ENCODE measurements at places on chromosomes 4 and X.

DNA sequence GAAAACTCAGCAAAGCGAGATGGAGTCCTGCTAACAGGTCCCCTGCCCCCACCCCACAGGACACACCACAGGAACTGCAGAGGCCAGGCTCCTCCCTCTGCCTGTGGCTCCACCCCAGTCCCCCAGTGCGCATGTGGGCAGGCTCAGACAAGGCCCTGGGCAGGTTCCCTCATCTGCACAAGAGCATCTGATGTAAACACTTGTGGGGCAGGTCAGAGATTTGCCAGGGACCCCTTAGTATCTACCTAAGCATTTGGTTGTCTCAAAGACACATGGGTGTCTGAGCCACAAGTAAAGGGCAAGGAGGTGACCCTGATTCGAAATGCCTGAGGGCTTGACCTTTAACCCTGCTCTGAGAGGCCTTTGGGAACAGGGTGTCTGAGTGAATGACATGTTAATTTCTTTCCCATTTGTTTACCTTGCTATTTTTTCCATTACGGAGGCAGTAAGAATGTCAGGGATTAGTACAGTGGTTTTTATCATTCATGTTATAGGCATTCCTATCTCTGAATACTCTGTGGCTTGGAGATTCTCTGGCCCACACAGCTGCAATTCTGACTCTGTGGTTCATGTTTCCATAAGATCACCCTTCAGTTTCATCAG, 85.3 kb downstream of the ZNF518B start:
- no peak for DNase-seq

DNA sequence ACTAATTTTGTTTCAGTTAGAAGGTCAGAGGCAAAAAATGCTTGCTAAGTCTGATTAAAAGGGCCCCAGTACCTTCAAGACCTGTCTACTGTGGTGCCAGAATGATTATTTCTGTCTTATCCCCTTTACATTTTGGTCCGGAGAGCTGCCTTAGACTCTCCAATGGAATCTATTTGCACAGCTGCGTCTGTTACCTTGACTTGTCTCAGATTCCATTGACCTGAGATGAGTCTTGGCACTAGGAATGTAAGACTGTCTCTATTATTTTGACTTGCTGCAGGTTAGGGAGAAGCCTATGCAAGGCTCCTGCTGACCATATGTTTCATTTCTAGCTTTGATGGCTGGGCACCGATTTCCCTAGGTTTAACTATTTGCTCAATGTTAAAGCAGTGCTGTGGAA, 457.6 kb downstream of the KCTD8 start:
- no peak for DNase-seq

- DNase-seq: no peak
These were observed 80.2 kb downstream of the ADGRA3 start for GRCh38 chr4:22435652-22436051.

DNA sequence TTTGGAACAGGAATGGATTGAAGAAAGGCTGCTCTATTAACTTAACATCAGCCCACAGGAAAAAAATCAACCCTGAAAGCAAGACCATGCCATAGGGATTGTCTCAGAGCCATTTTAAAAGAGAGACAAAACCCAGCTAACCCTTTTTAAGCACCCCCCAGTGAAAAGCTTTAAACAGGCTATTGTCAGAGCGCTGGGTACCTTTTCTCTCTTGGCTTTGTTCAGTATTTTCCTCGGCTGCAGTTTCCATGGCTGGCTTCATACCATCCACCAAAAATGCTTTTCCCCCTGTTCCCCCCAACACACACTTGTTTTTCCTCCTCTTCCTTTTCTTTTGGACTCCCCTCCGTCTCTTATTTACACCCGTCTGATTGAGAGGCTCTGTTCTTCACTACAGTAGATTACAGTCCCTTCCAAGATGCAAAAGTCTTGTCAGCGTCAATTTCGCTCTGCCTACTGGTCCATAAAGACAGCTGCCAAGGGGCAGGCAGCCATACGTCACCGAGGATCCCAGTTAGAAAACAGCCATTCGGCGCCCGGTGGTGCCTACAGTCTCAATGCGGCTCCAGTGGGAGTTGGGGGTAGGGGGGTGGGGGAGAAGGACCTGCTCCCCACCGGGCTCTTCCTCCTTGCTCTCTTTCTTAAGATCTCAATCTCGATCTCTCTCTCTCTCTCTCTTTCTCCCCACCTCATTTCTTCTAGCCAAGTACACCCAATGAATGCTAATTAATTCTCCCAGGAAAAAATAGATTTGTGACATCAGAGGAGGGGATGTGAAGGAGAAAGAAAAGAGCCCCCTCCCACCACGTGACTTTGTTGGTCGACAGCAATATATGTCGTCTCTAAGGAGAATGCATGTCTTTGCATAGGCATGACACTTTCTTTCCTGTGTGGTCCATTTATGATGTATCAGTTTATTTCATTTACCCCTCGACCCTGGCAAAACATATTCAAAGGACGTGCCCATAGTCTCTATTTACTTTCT, at the start of gene GPM6B:
Gene GPM6B, minus strand, starts transcription at position 451 of the 985 bp plus-strand sequence. Its CDS starts 189 bp downstream, at position 262.
- DNase-seq: no peak

DNA sequence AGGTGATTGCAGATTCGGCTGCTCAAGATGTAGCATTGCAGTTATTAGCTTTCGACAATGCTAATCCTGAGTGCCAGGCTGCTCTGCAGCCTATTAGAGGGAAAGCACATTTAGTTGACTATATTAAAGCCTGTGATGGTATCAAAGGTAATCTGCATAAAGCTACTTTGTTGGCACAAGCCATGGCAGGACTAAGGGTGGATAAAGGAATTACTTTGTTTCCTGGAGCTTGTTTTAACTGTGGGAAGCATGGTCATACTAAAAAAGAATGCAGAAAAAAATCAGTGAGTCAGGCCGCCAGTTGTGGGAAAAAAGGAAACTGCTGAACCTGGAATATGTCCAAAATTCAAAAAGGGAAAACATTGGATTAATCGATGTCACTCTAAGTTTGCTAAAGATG, 154.9 kb upstream of the TECRL start:
- no peak for DNase-seq

- no peak for DNase-seq
These were observed 242.7 kb upstream of the ETNPPL start for GRCh38 chr4:109005523-109005922.

- DNase-seq: no peak
These were observed 1451.9 kb downstream of the PCDH7 start for GRCh38 chr4:32172086-32172485.

DNA sequence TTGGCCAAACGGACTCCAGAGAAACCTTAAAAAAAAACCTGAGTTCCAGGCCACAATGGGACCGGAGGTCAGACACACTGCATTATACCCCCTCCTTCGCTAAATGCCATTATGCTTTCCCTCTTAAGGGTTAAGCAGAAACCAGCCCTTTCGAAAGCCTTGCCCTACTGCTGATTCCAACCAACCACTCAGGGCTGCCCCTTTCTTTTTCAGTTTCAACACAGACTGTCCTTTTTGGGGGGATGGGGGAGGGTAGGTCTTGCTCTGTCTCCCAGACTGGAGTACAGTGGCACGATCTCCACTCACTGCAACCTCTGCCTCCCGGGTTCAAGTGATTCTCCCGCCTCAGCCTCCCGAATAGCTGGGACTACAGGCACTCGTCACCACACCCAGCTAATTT, 49.5 kb upstream of the MAN2B2 start:
- no peak for DNase-seq

- no peak for DNase-seq
These were observed 2.1 kb downstream of the GEMIN8 start for GRCh38 chrX:14027511-14028019.

DNA sequence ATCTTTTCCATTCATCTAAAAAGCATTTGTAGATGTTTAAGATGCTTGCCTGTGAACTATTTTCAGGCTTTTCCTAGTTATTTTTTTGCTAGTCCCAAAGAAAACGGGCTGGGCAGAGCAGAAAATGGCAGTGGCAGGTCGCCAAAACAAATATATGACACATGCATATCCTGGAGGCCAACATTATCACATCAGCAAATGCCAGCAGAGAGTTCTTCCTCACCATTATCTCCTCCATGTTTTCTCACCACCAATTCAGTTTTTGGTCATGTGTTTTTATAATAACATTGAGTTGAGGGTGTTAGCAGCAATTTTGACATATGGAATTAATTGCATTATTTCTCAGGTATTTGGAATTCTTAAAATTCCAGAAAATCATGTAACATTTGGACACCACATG, 97.9 kb upstream of the EOLA2 start:
- no peak for DNase-seq

DNA sequence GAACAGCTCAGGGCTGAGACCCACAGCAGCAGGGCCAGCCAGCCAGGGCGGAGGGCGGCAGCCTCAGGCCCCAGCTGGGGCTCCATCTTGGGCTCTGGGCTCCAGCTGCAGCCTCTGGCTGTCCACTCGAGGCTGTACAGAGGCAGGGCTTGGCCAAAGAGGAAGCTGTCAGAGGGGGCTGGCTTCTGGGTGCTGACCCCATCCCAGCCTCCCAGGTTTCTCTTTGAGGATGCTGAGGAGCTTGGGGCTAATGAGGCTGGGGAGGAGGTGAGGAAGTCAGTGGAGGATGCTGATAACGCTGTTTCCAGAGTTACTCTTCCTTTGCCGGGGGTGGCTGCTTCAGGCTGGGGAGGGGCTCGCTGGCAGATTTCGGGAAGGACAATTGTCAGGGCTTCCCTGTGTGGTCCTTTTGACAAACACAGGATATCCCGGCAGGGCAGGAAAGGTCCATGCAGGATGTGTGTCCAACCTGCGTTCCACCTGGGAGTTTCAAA, at the start of gene DIPK2B:
Gene DIPK2B, minus strand, starts transcription at position 136 of the 494 bp plus-strand sequence. Its CDS starts 50 bp downstream, at position 86.
- no peak for DNase-seq

DNA sequence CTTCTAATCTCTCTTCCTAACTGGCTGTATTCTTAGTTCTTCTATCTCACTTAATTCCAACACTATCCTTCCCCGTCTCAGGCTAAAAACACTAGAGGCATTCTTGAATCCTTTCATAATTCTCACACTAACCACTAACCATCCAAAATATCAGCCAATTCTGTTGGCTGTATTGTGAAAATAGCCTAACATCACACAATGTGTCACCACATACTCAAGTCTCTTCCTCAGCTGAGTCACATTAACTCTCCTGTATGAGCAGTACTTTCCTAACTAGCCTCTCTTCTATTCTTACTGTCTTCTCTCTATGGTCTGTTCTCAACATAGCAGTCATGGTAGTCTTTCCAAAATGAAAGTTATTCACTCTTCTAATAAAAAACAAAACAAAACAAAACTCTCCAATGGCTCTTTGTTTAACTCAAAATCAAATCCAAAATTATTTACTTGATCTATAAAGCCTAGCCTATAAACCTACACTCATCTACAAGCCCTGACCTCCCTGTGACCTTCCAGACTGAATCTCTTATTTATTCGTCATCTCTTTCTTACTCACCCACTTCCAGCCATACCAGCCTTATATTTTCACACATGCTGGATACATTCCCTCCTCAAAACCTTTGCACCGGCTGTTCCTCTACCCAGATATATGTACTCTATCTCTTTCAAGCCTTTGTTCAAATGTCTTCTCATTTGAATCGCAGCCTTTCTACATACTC, 445.9 kb downstream of the TLL1 start:
- no peak for DNase-seq

DNA sequence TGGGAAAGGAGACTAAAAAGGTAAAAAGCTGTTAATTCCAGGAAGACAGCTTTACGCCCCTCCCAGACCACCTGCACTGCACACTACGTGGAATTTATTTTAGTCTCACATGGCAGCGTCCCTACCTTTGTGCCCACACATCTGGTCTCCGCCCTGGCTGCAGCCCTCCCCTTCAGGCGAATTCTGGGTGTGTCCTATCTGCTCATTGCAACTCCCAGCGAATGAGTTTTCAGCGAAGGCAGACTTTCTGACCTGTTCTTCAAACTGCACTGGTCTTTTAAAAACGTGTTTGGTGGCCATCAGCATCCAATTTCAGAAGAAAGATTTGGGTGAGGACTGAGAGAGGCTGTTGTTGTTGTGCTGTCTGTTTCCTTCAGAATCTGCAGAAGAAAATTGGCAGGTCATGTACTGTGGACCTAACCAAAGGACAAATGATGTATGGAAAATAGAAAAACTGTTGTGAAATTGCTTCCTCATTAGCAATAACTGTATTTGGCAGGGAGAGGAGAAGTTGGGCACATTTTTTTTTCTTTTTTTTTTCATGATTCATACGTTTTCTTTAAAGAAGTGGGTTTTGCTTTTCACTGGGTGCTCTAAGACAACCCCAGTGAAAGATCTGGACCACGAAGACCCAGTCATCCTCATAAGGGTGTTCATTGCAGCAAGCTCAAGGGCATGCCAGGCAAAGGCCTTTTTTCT, 4.2 kb downstream of the TLR8 start:
- no peak for DNase-seq

DNA sequence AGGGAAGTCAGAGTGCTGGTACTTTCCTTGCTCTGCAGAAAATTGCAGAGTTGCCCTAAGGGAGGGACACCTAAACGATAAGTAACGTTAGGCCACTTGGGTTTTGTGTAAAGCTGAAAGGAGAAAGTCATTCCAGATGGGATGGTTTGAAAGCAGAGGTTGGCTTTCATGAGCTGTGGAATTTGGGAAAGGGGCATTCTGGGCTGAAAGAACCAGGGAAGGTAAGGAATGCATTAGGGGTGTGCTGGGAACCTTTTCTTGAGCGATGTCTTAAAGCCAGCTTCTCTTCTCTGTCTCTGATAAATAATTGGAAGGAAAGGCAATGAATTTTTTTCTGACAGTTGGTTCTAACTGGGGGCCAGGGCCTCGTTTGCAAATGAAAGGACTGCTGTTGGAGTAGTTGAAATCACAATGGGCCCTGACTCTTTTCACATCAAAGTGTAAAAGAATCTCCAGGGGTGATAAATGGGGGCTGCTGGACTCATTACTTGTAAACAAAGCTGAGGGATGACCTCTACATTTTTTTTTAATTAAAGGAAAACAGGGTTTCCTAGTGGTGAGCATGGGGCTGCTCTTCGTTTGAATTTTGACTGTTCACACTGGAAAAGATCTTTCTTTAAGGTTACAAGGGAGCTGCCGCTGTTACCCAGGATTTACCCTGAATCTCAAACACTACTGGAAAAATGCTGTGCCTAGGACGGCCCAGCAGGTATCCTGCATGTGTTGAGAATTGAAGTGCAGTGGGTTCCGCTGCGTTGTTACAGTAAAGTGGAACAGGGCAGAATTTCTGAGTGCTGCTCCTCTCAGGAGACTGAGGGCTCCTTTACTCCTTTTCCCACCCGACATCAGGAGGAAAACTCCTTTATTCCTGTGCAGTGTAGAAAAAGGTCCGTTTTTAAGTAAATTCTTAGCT, 25.0 kb downstream of the AFF1 start:
- no peak for DNase-seq

DNA sequence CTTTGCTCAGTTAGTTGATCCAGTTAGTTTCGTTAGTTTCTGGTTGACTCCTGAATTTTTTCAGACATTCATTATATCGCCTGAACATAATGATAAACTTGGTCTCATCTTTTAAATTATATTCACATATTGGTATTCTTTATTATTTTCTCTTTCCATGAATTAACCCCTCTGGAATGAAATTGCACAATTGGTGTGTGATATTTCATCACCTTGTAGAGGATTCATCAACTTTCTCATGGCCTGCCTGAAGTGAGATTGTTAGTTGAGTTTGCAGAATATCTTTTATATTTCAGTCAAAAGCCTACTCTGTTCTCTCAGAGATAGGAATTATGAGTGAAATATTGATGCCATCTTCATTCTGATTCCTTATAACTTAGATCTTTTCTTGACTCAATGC, 1160.6 kb upstream of the AGA start:
- no peak for DNase-seq
